ENCODE measurements at places on chromosomes 5 and 9.

- DNase-seq, result peak; percentile 62
Measured at GRCh38 chr9:99023831-99024230, 80.1 kb downstream of the COL15A1 start.

DNA sequence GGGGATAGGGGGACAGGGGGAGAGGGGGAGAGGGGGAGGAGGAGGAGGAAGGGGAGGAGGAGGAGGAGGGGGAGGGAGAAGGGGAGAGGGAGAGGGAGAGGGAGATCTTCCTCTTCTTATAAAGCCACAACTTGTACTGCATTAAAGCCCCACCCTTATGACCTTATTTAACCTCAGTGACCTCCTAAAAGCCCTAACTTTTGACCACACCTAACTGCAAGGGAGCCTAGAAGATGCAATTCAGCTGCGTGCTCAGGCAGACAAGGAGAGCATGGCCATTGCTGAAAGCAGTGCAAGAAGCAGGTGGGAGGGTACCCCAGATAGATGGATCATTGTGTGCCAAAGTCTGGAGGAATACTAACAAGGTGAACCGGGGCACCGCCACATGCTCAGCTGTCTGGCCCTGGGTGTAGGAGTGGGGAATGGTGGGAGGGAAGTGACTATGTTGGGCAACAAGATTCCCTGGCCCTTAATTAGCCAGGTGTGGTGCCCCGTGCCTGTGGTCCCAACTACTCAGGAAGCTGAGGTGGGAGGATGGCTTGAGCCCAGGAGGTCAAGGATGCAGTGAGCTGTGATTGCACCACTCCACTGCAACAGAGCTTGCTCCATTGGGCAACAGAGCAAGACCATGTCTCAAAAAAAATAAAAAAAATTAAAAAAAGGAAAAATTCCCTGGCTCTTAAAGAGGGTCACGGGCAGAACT lies 125.4 kb upstream of the BOD1 start:
- no peak for DNase-seq

DNA sequence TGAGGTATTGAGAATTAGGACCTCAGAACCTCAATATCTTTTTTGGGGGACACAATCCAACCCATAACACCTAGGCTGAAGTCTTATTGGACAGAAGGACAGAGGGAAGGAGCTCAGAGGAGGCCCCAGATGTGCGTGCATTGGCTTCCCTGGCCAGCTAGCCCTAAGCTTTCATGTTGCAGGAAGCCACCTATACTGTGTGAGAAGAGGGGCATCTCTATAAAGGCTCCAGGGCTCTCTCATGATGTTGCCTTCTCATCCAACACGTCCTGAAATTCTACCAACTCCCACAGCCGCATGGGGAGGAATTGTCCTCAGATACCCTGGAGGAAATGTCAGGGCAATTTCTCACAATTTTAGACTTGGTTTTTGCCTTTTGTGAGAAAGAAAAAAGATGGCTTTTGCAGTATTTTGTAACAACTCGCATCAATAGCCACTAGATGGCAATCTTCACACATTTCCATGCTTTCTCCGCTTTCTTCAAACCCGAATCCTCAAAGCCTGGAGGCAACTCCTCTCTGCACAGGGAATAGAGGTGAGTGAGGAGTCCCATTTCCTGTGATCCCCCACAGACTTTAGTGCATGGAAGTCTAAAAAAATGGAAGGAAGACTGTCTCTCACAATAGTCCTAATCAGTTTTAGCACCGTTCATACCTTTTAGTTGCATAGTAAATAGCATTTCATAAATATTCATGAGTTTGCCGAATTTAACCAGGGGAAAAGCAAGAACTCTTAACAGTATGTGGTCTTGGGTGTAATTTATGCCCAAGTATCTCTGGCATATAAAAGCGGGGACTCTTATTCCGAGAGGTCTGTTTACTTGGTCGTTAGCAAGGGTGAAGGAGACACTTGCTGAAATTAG lies 7.4 kb upstream of the PPP3R2 start:
- peak; percentile 53 for DNase-seq

DNA sequence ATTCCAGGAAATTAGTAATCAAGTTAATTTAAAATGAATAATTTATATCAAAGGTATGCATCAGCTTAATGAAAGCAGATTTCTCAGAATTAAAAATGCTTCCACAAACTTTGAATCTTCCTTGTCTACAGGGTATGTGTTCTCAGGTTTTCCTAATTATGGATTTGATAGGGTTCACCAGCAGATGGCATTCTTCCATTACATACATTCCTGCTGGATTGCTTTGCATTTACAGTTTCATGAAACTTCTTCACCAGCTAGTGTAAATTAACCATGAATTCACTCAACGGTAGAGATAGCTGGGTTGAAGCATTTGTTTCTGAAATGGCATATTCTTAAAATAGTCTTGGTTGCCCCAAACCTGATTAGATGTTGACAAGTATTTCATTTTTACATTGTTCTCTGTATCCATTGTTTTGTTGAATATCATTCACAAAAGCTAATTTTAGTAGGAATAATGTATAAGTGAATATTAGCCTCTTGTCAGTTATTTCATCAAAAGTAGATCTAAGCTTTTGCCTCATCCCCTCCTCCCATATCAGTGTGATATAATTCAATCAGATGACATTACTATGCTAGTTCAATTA lies 68.7 kb upstream of the WDR41 start:
- peak; percentile 59 for DNase-seq

GRCh38 chr5:80152778-80153177 lies 103.1 kb downstream of the SERINC5 start:
- DNase-seq, result no peak

GRCh38 chr9:136688274-136689107 lies 1.2 kb upstream of the AGPAT2 start:
- peak; percentile 20 for DNase-seq
